ENCODE measurements at places on chromosomes 4 and X. TPM values are rescaled to one million over a fixed set of nuclear protein-coding genes. Genes with fewer than 3 reads are reported as not detected.

The VGLL1 gene
- not detected for total RNA-seq

The TCEAL2 gene
- total RNA-seq, result not detected

The P2RY10 gene
- 0.20 TPM for total RNA-seq

The BEX1 gene
- total RNA-seq, result 0.50 TPM

The INTS6L gene
- total RNA-seq, result 3.2 TPM

The ADGRG2 gene
- total RNA-seq, result 0.17 TPM

The PAK3 gene
- total RNA-seq, result 0.64 TPM

The EREG gene
- total RNA-seq, result 3.2 TPM

DNA sequence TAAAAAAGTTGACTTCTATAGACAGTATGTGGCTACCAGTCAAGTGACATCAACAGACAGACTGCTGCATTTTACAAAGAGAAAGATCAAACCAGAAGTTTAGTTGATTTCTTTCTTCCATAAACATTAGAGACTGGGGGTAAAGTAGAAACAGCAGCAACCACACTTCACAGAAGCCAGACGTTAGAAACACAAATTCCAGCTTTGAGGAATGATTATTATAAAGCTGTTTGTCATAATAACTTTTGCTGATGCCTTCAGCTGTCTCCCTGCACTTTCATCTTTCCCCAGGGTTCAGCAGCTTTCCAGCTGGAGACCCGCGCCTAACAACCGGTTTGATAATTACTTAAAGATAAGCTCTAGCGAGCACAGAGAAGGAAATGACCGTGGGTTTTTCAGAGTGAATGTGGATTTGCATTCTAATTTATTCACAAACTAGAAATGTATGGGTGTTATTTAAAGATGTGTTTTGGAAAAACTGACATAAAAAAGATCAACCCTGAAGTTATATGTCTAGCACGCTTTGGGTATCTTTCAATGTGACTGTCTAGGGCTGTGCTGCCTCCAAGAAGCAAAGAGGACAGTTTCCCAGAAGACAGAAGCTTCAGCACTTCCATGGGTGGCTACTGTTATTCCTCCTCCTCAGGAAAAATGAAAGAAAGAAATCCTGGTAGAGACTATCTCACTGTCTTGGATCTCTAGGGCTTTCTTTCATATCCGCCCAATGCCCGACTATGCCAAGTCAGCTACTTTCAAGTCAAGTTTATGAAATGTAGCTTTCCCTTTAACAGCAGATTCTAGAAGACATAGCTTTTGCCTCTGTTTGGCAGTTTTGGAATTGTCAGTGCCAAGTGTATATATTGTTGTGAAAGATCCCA is 15.0 kb upstream of the ENAM start:
- no peak for DNase-seq

DNA sequence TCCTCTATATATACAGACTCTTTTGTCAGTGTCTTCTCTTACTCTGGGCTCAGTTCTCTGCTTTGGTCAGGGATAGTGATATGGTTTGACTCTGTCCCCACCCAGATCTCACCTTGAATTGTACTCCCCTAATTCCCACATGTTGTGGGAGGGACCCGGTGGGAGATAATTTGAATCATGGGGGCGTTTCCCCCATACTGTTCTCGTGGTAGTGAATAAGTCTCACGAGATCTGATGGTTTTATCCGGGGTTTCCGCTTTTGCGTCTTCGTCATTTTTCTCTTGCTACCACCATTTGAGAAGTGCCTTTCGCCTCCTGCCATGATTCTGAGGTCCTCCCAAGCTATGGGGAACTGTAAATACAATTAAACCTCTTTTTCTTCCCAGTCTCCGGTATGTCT is 144.4 kb downstream of the GLUD2 start:
- no peak for DNase-seq

DNA sequence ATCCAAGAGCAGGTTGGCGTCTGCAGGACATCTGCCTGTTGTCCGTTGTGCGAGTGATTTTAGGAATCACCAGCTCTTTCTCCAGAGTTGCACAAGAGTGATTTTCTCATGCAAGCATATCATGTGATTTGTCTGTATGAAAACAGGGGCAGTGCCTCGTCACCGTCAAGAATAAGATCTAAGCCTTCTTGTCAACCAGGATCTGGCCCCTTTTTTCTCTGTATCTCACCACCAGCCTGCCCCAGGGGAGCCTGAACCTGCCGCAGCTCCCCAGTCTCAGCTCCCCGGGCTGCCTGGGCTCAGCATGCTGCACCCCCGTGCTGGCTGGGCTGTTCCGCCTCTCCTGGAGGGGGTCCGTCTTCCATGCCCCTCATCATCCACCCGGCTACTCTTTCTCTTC is 90.5 kb downstream of the STOX2 start:
- no peak for DNase-seq

DNA sequence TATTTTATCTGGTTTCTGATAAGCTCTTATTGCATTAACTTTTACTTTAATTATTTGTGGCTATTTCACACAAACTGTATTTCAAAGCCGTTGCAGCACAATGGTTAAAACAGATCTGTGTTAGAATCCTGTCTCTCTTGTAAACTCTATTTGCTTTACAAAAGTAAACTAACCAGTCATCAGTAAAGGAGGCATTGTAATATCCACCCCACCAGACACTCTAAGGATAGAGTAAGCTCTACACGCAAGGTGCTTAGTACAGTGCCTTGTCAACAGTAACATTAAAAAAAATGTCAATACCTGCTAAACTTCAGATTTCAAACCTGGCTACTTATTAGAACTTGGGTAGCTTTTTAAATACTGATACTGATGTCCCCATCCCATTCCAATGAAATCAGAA is 228.4 kb downstream of the RCHY1 start:
- DNase-seq, result no peak

GRCh38 chrX:57900975-57901374 is 9.3 kb downstream of the ZXDA start:
- DNase-seq, result no peak

GRCh38 chr4:112523764-112524505 is 8.0 kb upstream of the NEUROG2 start:
- peak; percentile 75 for DNase-seq

- no peak for DNase-seq
These were observed 675.2 kb upstream of the FRG1 start for GRCh38 chr4:189265515-189265914.

DNA sequence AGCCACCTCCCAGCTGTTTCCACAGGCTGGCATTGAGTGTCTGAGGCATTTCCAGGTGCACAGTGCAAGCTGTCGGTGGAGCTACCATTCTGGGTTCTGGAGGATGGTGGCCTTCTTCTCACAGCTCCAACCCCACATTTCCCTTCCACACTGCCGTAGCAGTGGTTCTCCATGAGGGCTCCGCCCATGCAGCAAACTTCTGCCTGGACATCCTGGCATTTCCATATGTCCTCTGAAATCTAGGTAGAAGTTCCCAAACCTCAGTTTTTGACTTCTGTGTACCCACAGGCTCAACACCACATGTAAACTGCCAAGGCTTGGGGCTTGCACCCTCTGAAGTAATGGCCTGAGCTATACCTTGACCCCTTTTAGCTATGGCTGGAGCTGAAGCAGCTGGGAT is 10.3 kb upstream of the FRMPD4 start:
- DNase-seq, result no peak

DNA sequence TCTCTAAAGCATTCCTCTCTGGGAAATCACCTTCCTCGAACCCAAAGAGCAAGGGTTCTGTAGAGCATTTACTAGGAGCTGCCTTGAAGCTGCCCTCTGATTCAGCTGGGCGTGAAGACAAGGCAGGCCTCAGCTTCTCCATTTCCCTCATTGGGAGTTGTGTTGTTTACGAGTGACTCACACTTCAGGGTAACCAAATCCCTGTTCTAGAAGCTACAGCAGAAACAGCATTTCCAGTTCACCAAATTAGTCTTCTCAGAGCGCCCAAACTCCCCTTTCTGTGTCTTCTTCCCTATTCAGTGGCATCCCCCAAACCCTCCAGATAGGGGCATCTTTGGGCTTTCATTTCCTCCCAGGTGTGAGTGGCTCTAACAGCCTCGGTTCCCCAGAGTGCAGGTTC is 863 bp upstream of the XPNPEP2 start:
- DNase-seq, result no peak

DNA sequence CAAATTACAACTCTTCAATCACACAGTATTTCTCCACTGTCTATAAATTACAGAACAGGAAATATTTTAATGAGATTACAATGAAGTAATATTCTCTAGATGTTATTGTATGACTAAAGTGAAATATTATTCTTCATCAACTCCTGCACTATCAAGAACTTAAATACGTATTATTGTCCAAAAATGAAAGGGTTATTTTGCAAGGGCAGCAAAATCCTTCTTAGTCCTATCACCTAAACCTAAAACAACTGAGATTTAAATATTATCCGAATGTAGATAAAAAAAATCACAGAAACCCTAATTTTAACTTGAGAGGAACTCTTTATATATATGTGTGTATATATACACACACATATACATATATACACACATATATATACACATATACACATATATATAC is 4.9 kb downstream of the UBA6 start:
- DNase-seq, result no peak

GRCh38 chr4:150117094-150117493 is 38.8 kb downstream of the DCLK2 start:
- peak; percentile 54 for DNase-seq

GRCh38 chrX:50002067-50002714 is 79.8 kb downstream of the CLCN5 start:
- no peak for DNase-seq

- DNase-seq, result no peak
These were observed 40.2 kb downstream of the GPRIN3 start for GRCh38 chr4:89267392-89267791.

DNA sequence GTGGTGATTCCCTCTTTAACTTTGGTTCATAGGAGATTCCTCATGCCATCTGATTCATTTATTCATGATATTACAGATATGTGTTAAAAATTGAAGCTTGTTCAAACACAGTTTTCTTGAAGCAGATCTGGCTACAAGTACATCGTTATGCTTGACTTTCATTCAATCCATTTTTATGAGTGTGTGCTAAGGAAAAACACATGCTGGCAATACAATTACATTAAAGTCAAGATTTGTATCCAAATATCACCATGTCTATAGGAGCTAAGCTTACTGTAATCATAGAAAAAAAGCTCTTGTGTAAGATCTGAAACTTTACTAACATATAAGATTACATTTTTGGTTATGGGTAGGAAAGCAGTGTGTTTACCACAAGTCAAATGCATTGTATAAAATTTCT is 151.8 kb upstream of the FAT1 start:
- no peak for DNase-seq

GRCh38 chrX:116111934-116112595 is 58.5 kb upstream of the AGTR2 start:
- no peak for DNase-seq

GRCh38 chr4:74228691-74229640 is 71.0 kb downstream of the MTHFD2L start:
- DNase-seq, result peak; percentile 65

DNA sequence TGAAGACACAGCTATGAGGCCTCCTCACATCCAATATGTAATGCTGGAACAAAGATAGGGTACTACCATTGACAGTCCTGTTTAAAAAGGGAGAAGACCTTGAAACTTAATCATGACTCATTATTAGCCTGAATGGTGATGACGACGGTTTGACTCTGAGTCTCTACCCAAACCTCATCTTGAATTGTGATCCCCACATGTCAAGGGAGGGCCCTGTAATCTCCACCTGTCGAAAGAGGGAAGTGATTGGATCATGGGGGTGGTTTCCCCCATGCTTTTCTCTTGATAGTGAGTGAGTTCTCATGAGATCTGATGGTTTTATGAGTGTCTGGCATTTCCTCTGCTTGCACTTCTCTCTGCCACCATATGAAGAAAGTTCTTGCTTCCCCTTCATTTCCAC is 395.3 kb upstream of the CPEB2 start:
- no peak for DNase-seq

DNA sequence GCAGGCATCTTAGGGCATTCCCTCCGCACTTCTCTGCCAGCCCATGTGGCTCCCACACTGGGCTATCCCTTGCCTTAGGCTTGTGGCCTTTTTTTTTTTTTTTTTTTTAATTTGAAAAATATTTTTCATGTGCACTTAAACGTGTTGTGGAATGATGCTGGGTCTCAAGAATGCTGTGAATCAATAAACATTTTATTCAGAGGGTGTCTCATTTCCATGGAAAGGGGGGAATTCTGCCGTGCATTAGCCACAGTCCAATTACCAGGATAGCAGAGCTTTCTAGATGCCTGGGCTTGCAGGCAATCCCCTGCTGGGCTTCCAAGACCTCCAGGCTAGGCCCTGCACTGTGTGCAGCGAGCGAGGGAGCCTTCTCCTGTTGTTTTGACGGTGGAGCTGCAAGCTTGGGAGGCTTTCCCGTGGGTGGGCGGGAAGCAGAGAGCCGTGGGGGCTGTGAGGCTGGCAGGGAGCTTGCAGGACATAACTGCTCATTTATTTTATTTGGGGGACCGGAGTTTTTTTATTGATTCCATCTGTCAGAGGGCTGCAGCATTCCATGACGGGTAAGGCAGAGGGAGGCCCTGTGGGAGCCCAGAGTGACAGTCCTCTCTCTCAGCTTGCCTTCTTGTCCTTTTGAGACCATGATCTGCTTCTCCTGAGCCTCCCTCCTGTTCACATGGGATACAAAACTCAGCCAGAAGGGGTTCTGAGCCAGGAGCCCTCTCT is 2.6 kb upstream of the CPZ start:
- DNase-seq, result no peak

DNA sequence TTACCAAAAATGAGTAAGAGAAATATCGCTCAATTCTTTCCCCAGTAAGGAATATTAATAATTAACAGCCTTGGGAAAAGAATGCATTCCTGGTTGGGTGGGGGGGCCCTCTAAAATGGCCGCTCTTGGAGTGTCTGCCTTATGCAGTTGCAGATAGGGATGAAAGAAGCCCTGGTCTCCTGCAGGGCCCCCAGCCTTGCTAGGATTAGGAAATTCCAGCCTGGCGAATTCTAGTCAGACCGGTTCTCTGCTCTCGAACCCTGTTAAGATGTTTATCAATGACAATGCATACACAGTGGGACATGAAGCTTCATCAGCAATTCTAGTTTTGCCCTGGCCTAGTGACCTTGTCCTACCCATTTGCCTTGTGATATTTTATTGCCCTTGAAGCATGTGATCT is 1047.7 kb upstream of the GRID2 start:
- DNase-seq, result no peak

GRCh38 chr4:127604949-127605709 is 27.6 kb upstream of the INTU start:
- no peak for DNase-seq

- no peak for DNase-seq
These were observed 187.7 kb downstream of the UNC5C start for GRCh38 chr4:95360906-95361695.

DNA sequence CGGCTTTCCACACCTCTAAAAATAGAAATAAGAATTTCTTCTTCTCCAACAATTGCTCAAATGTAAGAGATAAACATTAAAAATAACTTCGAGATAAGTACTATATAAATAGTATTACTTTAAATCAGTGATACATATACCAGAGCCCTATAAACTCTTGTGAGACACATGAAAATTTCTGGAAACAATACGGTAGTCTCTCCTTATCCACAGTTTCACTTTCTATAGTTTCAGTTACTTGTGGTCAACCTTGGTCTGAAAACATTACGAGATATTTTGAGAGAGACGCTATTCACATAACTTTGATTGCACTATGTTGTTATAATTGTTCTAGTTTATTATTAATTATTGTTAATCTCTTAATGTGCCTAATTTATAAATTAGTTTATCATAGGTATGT is 101.5 kb upstream of the CXXC4 start:
- no peak for DNase-seq

GRCh38 chrX:113289503-113289902 is 448.9 kb upstream of the AMOT start:
- no peak for DNase-seq
